ENCODE measurements at places on chromosomes 6 and 20.

GRCh38 chr6:16730738-16731477 is 30.4 kb downstream of the ATXN1 start:
- DNase-seq, result no peak

GRCh38 chr6:112912416-112913101 is 565.4 kb downstream of the RFPL4B start:
- DNase-seq, result no peak

GRCh38 chr6:139757784-139758183 is 383.3 kb upstream of the CITED2 start:
- DNase-seq, result no peak

DNA sequence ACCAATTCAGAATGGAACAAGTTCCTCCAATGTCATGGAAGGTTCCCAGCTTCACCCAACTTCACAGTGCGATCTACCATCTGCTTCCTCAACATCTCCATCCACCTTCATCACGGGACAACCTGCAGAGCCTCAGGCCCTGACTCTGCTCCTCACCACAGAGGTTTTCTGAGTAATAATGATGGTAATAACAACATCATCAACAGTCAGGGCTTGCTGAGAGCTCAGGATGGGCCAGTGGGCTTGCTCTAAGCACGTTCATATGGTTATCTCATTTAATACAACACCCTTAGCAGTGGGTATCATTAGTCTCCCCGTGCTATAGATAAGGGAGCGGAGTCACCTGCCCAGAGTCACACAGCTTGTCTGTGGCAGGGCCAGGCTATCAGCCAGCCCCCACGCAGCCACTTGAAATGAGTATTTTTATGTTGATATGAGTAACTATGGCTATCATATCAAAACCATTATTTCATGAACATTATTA is 38.6 kb downstream of the PREX1 start:
- no peak for DNase-seq

GRCh38 chr20:38355161-38356012 is 9.1 kb downstream of the LBP start:
- no peak for DNase-seq

DNA sequence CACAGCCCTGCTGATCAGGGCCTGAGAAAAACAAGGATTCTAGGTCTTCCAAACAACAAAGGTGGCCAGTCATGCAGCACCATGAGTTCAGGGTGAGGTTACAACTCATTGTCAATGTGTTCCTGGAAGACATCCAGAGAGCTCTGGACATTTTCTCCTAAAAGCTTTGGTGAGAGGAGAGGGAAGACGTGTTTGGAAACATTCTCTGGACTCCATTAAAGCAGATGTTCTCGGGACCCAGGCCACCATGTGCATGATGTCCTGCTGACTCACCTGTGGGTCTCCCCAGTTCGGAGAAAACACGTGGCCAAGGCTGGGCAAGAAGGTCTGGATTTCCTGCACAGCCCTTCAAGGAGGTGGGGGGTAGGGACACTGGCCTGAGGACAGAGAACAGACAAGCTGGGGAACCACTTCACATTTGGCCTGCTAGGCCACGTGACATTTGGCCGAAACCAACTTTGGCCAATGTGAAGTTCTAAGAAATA is 61.6 kb downstream of the KCNB1 start:
- no peak for DNase-seq

GRCh38 chr20:7629880-7630279 is 310.4 kb downstream of the HAO1 start:
- no peak for DNase-seq

DNA sequence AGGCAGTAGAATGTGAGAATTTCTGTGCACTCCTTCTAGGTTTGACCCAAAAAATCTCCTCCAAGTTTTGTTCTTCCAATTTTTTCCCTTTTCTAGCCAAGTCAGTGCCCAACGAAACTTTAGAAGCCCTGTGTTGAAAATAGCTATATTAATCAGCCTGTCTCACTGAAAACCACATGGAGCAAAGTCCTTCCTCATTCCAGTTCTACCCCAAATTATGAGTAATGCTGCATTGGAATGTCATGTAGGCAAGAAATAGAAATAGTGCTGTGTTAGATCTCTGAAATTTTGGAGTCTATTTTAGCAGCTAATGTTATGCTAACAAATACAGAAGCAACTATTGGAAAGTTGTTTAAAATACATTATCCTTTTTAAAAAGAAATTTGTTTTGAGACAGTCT is 725.5 kb downstream of the TBC1D32 start:
- no peak for DNase-seq

- DNase-seq, result no peak
These were observed 116.6 kb upstream of the DUSP22 start for GRCh38 chr6:175680-176079.

DNA sequence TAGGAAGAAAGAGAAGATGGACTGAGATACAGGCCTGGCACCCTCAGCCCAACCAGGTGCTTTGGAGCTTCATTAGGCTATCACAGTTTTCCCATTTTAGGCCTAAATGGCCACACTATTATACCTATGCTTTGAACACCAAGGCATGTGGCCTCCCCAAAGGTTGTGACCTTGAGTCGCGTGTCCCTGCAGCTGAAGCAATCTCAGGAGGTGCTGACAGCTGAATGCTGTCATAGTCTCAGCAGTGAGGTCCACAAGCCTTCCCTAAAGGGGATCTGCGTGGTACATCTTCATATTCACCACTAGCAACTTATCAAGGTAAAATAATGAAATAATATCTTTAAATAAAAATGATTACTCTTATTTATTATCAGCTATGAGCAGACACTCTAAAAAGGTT is 707.9 kb upstream of the NRSN1 start:
- DNase-seq, result no peak

DNA sequence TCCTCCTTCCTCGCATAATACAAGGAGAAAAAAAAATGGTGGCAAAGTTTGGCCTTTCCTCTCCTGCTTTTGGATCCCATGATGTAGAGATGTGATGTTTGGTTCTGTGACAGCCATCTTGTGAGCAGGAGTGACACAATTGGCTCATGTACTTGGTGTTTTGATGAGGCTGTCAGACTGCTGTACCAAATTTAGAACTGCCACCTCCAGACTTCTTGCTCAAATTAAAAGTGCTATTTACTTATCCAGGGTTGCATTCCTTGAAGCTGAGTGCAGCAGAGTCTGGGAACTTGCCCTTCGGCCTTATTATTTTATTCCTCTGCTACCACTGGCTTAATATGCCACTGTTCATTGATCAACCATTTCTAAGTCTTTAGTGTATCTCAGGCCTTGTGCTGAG is 21.9 kb downstream of the BCAS1 start:
- no peak for DNase-seq

GRCh38 chr6:12064131-12064530 is 52.0 kb downstream of the HIVEP1 start:
- DNase-seq, result no peak

- no peak for DNase-seq
These were observed 136.4 kb downstream of the MTFR2 start for GRCh38 chr6:136113736-136114173.

- no peak for DNase-seq
These were observed 384.5 kb downstream of the SMOC2 start for GRCh38 chr6:168825226-168826077.

- no peak for DNase-seq
These were observed 998 bp downstream of the BMP2 start for GRCh38 chr20:6768228-6769140.

GRCh38 chr6:11021003-11021402 is 23.1 kb downstream of the ELOVL2 start:
- no peak for DNase-seq

DNA sequence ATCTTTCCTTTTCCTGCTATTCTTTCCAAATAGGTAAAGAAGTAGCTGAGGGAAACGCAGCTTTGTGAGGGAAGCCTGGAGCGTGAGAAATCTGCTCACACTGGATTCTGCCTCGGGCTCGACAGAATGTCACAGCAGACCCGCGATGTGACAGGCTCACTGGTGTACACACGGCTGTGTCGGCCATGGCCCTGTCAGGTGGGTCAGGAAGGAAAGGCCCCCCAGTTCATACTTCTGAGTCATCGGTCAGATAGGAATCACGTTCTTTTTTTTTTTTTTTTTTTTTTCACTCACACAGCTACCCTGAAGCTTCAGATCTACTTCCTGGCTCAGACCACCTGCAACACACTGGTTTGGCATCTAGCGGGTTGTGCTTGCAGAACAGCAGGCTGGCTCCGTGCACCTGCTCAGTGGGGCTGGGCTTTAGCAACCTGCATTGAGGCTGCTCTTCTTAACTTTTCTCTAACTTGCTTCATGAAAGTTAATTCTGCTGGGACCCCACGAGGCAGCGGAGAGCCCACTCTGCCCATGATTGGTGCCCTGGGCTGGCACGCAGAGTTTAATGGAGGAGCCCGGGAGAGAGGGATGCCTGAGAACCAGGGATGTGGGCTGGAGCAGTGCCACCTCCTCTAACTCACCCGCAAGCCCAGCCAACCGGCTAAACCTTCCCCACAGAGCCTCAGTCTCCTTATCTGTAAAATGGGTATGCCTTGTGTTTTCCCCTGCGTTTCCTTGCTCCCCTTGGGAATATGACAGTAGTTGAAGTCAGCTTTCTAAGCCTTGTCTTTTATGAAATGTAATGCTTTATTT is 61.5 kb upstream of the FNDC1 start:
- DNase-seq, result peak; percentile 55

DNA sequence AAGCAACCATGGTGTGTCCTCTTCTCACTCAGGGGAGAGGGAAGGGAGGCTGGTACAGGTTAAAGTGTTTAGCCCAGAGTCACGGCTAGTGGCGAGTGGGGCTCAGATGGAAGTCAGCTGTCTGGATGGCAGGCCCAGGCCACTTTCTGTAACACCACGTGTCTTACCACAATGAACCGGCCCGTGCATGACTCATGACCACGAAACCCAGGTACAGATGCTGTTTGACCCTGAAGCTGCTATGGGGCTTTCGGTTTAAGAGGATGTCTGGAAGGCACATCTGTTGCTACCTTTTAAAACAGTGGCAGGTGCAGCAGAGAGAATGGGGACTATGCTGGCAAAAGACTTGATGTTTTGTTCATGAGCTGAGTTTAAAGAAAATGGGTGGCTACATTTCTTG is 36.5 kb upstream of the MPC1 start:
- no peak for DNase-seq

DNA sequence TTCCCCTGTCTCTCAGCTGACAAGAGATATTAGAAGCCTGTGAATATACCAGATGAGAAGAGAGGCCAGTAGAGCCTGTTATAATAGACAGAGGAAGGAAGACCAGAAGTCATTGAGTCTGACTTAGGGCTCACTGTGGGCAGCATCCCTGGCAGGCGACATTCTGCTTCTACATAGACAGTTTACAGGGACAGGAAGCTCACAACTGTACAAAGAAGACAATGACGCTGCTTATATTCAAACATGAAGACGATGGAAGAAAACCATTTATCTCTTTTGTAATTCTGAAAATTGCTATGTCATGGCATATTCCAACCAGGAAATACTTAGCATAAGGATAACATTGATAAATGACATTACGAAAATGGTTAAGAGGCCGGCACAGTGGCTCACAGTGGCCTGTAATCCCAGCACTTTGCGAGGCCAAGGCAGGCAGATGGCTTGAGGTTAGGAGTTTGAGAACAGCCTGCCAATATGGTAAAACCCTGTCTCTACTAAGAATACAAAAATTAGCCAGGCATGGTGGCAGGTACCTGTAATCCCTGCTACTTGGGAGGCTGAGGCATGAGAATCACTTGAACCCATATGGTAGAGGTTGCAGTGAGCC is 170.9 kb downstream of the UBE3D start:
- no peak for DNase-seq

GRCh38 chr6:1070085-1070521 is 241.8 kb upstream of the FOXQ1 start:
- no peak for DNase-seq

DNA sequence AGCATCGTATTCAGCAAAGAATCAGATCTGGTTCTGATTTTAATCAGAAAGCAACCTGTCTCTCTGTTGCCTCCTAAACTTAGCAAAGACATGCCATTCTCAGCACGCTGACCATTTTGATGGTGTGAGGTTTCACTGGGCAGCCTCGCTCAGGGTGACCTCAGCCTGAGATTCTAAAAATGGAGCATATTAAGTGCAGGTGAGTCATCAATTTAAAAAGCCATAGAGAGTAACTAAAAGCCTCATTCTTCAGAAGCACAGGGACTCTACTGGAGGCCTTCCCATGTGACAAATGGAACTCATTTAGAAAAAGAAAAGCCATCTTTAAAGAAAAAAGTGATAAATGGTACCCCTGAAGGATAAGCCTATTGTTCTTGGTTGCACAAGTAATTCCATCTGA is 91.3 kb downstream of the FILIP1 start:
- no peak for DNase-seq

- DNase-seq, result no peak
These were observed 9.9 kb upstream of the HEBP2 start for GRCh38 chr6:138393871-138394783.

- no peak for DNase-seq
These were observed 39.9 kb upstream of the IYD start for GRCh38 chr6:150328744-150329405.

DNA sequence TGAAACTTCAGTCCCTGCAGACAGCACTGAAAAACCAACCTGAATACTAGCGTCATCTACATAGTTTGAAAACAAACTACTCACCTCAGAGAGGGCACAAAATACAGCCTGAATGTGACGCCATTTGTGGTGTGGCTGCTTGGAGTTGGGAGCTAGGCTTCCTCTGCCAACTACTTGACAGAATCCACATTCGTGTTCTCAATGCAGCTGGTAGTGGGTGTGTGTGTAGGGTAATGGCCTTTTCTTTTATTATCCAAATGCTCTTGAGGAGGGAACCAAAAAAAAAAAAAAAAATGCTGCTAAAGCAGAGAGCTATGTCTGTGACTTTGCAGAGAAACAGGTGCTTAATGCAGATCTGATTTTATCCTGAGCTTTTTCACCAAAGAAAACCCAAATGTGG is 207.8 kb downstream of the OTOR start:
- DNase-seq, result no peak

GRCh38 chr6:53043581-53043980 is 21.6 kb upstream of the FBXO9 start:
- no peak for DNase-seq
